C1 segment of cervical spinal cord (tissue), 14 donors: ENCODE measurements at places on chromosomes 12 and 14.

DNA sequence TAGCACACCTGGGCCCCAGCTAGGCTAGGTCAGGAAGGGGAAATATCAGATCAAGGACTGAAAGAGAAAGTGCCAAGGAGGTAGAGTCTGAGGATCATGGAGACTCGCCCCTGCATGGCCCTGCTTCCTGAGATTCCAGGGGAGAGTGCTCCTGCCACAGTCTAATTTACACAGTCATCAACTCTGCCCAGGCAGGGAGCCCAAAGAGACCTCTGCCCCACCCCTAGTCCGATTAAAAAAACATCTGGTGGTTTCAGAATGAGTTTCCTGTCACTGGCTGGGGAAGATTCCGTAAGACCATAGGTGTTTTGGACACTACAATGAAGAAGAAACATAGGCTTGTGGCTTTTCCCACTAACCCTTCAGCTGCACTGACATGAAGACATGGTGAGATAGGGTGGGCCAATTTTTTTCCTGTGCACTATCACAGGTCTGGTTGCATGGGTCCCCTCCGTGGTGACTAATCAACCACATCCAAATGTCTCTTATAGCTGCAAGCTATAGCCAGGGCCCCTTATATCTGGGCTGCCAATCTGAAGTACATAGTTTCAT is 31.5 kb upstream of the GZMB start:
- no peak for DNase-seq

DNA sequence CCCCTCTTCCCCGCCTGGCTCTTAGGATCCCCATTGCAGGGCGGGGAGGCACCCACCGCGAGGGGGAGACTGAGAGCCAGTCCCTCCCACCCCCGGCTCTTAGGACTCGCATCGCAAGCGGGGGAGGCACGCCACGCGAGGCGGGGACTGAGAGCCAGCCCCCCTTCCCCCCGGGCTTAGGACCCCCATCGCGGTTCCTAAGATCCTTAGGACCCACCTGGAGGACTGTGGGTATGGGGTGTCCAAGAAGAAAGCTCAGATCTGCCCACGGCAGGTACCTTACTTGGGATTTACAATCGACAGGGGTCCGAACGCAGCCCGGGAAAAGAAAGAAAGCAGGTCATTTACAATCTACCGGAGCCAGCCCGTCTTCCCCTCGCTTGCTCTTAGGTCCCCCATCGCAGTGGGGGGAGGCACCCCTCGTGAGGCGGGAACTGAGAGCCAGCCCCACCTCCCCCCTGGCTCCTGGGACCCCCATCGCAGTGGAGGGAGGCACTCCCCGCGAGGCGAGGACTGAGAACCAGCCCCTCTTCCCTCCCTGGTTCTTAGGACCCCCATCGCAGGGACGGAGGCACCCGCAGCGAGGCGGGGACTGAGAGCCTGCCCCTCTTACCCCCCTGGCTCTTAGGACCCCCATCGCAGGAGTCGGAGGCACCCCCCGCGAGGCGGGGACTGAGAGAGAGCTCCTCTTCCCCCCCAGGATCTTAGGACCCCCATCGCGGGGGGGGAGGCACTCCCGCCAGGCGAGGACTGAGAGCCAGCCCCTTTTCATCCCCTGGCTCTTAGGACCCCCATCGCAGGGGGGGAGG is 43.7 kb downstream of the DDX11 start:
- DNase-seq = no peak

DNA sequence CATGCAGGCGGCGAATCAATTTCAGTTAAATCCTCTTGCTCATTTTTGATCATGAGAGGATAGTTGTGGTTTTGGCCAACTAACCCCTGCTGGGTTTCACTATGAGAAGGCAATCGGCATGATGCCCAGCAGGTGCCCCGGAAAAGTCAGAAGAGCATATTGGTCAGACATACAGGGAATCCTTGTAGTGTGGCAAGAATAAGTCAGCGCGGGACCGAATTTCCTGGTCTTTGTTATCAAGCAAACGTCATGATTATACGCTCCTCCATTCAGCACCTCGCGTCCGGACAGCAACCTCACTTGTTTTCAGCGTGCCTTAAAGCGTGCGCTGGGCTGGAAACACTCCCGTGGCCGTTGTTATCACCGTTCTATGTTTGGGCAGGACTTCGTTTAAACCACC is 1.8 kb downstream of the TBC1D30 start:
- peak; percentile 3 for DNase-seq

DNA sequence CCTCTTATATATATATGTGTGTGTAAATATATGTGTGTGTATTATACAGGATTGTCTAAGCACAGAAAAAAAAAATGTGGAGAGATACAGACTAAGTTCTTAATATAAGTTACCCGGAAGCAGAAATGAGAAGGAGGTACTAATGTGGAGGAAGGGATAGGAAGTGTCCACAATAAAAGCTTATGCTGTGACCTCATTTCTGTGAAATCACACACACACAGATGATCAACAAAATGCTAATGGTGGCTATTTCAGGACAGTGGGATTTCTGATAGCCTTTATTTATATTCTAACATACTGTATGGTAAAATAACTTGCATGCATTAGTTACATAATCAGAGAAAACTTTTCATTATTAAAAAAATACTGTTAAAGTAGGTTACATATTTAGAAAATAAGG is 8.5 kb upstream of the RAD51AP1 start:
- DNase-seq = no peak

DNA sequence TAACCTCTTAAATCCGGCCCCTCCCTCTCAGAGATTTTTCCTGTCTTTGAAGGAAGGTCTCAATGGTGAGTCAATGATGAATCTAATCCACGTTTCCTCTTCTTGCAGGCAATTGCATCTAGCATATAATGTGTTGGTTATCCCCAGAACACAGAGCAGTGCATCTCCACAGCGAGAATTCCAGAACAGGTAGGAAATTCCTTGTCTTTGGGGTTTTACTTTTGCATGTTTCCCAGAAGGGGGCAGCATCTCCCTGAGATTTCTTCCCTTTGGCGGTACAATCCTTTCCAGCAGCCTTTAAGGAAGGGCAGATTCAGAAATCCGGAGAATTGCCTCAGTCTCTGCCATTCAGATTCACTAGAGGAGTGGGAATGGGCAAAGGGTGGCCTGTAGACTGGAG is 128.0 kb downstream of the KCNA5 start:
- no peak for DNase-seq

DNA sequence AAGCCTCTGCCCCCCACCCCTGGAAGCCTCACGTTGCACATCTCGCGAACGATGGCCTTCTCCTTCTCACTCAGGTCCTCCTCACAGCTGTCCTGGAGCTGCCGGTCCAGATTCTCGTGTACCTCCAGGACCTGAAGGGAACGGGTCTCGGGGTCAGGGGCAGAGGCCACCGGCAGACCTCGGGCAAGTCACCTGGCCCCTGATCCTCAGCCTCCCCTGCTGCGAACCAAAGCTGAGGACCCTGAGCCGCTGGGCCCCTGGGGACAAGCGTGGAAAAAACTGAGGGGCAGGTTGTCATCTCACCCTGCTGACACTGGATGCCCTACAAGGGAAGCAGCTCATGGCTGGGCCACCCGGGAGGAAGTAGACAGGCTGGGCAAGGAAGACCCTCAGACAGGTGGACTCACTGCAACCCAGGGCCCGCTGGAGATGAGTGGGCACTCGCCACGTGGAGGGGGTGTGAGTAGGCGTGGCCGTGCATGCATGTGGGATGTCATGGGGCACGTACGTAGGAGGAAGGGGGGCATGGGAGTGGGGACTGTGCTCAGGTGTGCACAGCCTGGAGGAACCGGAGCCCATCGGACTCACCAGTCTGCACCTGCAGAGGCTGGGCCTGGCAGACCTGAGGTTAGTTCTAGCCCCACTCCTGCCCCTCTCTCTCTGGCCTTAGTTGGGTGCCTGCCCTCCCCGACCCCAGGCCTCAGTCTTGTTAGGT is 35.1 kb downstream of the CCNK start:
- no peak for DNase-seq

GRCh38 chr14:104642540-104642868 is 37.9 kb upstream of the TMEM179 start:
- no peak for DNase-seq

GRCh38 chr14:49134940-49135339 is 451.2 kb downstream of the RPS29 start:
- DNase-seq = no peak

DNA sequence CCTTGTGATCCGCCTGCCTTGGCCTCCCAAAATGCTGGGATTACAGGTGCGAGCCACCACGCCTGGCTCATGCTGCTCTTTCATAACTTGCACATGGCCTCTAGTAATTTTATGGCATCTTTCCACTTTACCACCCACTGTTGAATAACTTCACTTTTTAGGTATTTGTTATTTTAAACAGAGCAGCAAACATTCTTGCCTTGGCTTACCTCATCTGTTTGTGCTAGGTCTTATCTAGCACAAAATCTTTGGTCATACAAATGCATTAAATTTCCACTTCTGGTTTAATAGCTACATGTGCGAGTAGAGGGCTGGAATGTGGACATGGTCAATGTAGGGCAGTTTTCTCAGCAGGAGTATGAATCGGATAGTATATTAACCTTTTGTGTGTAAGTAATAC is 38.8 kb upstream of the ATF7IP start:
- no peak for DNase-seq

DNA sequence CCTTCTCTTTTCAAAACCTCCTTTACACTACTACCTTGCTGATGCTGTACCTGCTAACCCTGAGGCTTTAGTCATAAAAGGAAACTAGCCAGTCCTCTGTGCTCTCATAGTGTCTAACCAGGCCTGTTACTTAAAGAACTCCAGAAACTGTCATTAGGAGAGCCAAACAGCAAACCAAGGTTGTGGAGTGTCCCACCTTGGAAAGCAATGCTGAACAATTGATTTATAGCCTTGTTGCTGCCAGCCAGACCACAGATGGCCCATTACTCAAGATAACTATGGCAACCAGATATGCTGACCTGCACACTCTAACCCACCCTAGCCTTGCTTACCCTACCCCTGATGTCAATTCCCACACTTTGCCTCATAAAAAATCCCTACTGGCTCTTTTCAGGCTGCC is 26.5 kb upstream of the BCAT1 start:
- DNase-seq = no peak

DNA sequence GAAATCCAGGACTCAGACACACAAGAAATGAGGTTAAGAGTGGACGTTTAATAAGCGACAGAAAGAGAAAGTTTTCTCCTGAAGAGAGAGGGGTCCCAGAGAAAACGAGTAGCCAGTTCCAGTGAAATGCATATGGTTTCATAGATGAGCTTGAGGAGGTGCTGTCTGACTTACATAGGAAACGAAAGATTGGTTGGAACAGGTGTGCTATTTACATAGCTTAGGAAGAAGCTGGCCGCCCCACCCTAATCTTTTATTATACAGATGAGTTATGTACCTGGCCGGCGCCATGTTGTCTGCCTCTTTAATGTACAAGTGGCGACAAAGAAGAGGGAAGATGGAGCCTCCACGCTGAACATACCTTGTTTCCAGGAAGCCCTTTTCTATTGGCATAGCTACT is 223.0 kb downstream of the SLC6A15 start:
- DNase-seq = no peak

GRCh38 chr12:1634590-1635191 is 5.7 kb downstream of the WNT5B start:
- DNase-seq = no peak

DNA sequence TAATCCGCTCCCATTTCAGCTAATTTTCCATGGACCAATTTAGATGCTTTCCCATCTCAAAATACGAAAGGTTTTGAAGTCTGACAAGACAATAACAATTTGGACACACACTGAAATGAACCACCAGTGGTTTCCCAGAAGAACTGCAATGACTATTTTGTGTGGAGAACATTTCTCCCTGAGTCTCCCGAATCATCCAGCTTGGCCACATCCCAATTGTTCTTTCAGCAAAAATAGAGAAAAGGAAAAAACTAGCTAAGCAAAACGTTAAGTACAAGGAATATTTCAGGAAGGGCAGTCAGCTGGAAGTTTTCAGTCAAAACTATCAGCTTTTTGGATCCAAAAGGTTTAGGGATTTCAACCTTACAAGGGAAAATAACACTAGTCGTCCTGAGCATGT is 390.6 kb downstream of the KCNH5 start:
- DNase-seq = no peak

GRCh38 chr12:114284041-114284440 is 121.9 kb downstream of the TBX5 start:
- DNase-seq = no peak

- DNase-seq = no peak
These were observed 62.7 kb upstream of the C14orf180 start for GRCh38 chr14:104516906-104517305.

- DNase-seq = no peak
These were observed 37.9 kb upstream of the GNG2 start for GRCh38 chr14:51822499-51822898.

DNA sequence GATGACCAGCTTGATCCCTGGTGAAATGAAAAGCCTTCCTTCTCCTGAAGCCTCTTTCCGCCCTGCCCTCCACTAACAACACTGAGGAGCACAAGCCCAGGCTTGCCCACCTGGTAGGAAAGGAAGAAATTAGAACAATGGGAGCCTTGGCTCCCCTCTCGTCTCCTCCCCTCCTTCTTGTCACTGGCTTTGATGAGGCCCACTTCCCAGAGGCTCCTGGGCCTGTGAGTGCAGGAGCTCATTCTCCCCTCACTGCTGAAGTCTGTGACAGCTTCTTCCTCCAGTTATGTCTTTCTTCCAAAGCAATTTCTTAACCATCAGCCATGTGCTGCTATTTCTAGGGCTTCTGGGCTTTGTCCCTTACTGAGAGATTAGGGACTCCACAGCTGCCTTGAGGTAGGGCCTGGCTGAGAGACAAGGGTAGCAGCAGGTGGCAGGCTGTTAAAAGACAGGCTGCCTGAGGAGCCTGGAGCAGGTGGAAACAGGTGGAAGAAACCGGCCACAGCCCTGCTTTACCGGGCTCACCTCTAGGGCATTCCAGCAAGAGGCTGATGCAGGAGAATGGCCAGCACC is 53.6 kb upstream of the SRSF5 start:
- DNase-seq = no peak

- no peak for DNase-seq
These were observed 409.1 kb downstream of the AEBP2 start for GRCh38 chr12:19848421-19848820.

DNA sequence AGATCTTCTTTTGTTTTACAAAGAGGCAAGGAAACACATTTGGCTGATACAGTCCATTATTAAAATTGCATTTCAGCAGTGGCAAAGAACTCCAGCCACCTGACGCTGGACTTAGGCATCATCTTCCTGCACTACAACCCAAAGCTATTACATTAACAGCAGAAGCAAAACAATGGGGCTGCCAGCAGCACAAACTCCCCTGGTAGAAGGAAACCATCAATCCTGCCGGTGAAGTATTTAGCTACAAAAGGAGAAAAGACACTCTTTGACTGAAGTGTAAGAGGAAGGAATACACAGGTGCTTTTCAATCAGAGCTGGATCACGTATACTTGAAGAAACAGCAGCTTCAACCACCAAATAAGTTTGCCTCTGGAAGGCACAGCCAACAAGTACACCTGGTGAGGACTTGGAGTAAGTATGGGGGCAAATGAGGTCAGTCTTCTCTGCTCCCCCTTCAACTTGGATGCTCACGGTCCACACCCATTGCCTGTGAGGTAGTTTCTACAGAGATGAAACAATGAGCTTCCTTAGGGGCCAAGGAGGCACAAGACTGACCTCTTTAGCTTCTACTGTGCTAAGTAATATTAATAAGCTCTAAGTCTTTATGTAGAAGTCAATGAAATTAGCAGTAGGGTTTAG is 125.9 kb upstream of the FOXN3 start:
- no peak for DNase-seq

- no peak for DNase-seq
These were observed 215.5 kb downstream of the PIK3C2G start for GRCh38 chr12:18476861-18477260.
